ENCODE measurements at places on chromosomes 13 and 19.

GRCh38 chr19:1085676-1086442 lies 9.3 kb downstream of the POLR2E start:
- DNase-seq: no peak

GRCh38 chr13:46751811-46752635 lies 44.9 kb downstream of the ESD start:
- no peak for DNase-seq

DNA sequence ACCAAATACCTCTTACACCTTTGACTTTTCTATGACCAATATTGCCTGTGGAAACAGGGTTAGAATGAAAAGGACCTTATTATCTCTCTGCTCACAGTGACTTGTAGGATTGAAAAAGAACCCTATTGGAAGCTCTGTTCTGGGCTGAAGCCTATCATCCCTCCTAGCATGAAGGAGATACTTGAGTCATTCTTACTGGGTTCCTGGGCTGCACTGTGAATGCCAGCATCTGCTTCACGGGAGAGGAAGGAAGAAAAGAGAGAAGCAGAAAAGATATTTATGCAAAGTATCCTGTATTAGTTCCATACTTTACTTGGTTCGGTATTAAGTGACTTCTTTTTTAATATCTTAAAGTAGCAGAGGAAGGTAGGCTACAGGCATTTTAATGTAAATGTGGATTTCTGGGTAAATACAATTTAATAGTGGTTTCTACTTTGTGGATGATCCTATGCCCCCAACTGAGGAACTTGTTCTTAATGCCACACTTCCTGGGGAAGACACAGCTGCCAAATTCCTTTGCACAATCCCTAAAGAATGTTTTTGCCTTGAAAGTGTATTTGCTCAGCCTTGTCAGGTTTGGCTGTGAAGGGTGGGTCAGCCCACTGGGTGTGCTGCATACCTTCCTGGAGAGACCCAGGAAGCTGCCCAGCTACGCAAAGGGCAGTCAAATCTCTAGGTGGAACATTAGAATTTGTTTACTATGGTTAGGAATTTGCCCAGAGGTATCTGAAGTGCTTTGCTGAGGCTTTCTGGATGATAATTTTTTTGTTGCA lies 13.7 kb upstream of the SCEL start:
- peak; percentile 72 for DNase-seq

DNA sequence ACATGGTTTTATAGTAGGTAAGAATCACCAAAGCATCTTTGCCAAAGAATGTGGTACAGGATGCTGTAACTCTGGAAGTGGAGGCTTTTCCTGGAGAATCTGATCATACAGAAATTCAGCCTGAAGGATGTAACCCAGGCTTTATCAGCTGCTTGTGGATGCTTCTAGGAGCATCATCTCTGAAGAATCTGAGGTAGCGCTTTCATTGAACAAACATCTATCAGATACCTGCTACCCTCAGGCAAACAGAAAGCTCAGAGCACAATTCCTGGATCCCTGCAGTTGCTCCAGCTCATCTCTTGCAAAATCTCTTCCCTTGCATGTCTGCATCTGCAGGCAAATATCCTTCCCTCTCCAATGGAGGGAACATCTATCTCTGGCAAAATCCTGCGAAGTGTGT lies 9.3 kb downstream of the FAM124A start:
- DNase-seq: no peak

DNA sequence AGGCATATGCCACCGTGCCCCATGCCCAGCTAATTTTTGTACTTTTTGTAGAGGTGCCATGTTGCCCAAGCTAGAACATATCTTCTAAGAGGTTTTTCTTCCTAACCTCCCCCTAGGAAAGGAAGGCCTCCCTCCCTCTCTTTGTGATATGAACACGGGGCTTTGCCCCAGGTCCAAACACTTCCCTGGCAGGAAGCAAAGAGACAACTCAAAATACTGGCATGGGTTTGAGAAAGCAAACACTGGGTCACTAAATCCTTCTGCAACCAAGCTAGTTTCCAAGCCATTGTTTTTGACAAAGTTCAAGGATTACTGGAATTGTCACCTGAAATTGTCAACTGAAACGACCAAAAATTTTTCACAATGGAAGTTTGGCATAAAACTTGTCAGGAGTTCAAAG lies 8.8 kb downstream of the CC2D1A start:
- no peak for DNase-seq

DNA sequence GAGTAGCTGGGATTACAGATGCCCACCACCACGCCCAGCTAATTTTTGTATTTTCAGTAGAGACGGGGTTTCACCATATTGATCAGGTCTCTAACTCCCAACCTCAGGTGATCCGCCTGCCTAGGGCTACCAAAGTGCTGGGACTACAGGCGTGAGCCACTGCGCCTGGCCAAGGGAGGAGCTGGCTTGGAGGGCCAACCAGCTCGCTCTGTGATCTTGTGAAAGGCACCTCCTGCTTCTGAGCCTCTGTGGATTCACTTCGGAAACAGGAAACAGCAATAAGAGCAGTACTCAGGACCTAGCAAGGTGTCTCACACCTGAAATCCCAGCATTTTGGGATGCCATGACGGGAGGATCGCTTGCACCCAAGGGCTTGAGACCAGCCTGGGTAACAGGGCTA lies 2.0 kb upstream of the ELL start:
- DNase-seq: peak; percentile 79

GRCh38 chr13:26222520-26223046 lies 469 bp upstream of the RNF6 start:
- DNase-seq: no peak

DNA sequence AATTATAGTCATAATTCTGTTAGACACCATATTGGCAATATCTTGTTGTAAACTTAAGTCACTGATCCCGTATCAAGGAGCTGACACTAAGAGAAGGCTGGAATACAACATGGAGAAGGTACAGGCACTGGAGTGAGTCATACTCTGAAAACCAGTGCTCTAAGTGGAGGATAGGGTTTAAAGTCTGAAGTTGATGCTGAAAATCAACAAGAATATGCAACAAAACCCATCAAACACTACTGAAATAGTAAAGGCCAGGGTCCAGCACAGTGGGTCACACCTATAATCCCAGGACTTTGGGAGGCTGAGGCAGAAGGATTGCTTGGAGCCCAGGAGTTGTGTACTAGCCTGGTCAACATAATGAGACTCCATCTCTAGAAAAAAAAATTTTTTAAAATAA lies 73.2 kb upstream of the KLF5 start:
- no peak for DNase-seq

- no peak for DNase-seq
Measured at GRCh38 chr19:16871871-16872270, 16.9 kb upstream of the F2RL3 start.

DNA sequence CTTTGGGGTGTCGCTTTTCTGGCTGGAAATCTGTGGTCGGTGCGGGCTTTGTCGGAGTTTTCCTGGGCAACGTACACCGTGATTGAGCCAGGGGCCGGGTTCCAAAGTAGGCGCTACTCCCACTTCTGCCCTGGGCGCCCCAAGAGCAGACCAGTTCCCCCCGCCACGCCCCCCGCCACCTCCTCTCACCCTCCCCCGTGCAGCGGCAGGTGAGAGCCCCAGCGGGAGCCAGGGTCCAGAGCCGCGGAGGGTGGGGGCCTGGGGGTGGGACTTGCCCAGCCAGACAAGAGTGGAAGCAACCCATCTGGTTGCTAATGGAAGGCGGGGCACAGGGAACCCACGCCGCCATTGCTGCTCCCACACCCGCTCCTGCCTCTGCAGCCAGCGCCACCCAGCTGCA lies 2195.9 kb downstream of the PCDH9 start:
- no peak for DNase-seq

All from islet precursor cell (in vitro differentiated cells).